Epithelial cell of proximal tubule (primary cell): ENCODE measurements at places on chromosomes 4 and X. TPM values are rescaled to one million over a fixed set of nuclear protein-coding genes. Genes with fewer than 3 reads are reported as not detected.

CCDC120 gene
- 4.0 and 4.5 TPM in 2 replicates for total RNA-seq

PCDH18 gene
- total RNA-seq: 0.29 and 1.5 TPM in 2 replicates

PAGE2 gene
- not detected in 2 replicates for total RNA-seq

RAB39B gene
- total RNA-seq: 0.36 TPM in 1 of 2 replicates, not detected in the other

CDKL2 gene
- total RNA-seq: 1.2 and 3.6 TPM in 2 replicates

DCHS2 gene
- 0.12 and 0.87 TPM in 2 replicates for total RNA-seq

MTMR8 gene
- total RNA-seq: 0.12 and 2.4 TPM in 2 replicates

MAGEA10 gene
- total RNA-seq: not detected in 2 replicates

LRP2BP gene
- 0.06 and 0.14 TPM in 2 replicates for total RNA-seq

ANK2 gene
- 3.8 and 6.5 TPM in 2 replicates for total RNA-seq

TMEM131L gene
- 4.5 and 8.0 TPM in 2 replicates for total RNA-seq

PABPC1L2B gene
- total RNA-seq: not detected in 2 replicates

CLDN34 gene
- total RNA-seq: not detected in 2 replicates

L1CAM gene
- 35.7 and 62.1 TPM in 2 replicates for total RNA-seq

CXCL5 gene
- total RNA-seq: 32.3 and 79.5 TPM in 2 replicates

ADRA2C gene
- total RNA-seq: 0.94 TPM in 1 of 2 replicates, not detected in the other

KIF4A gene
- 26.8 and 28.6 TPM in 2 replicates for total RNA-seq

MAGEC2 gene
- total RNA-seq: not detected in 2 replicates

ABCE1 gene
- total RNA-seq: 105 and 155 TPM in 2 replicates

XAGE2 gene
- not detected in 2 replicates for total RNA-seq

TSPAN6 gene
- 39.5 and 59.0 TPM in 2 replicates for total RNA-seq

TMEM31 gene
- not detected in 2 replicates for total RNA-seq

RNF113A gene
- total RNA-seq: 7.5 and 15.6 TPM in 2 replicates

BEND4 gene
- total RNA-seq: 0.06 and 0.14 TPM in 2 replicates

SPANXN3 gene
- total RNA-seq: not detected in 2 replicates

SH2D1A gene
- total RNA-seq: not detected in 2 replicates

MAGEE1 gene
- total RNA-seq: 0.65 and 1.7 TPM in 2 replicates

LUZP4 gene
- not detected in 2 replicates for total RNA-seq

F9 gene
- total RNA-seq: not detected in 2 replicates

NPY1R gene
- 0.40 and 3.3 TPM in 2 replicates for total RNA-seq

TMSB15A gene
- 26.6 and 62.6 TPM in 2 replicates for total RNA-seq

OTUD6A gene
- total RNA-seq: not detected in 2 replicates

MPC1L gene
- not detected in 2 replicates for total RNA-seq

ANXA10 gene
- 0.29 and 0.94 TPM in 2 replicates for total RNA-seq

AFP gene
- 0.22 and 2.2 TPM in 2 replicates for total RNA-seq

ADGRL3 gene
- total RNA-seq: 0.12 and 0.14 TPM in 2 replicates

UNC5C gene
- 0.72 and 2.2 TPM in 2 replicates for total RNA-seq

NPY2R gene
- not detected in 2 replicates for total RNA-seq

SLC2A9 gene
- 0.80 and 2.0 TPM in 2 replicates for total RNA-seq

TMSB15B gene
- total RNA-seq: 13.9 and 32.8 TPM in 2 replicates

TKTL2 gene
- total RNA-seq: not detected in 2 replicates

GPRASP1 gene
- 0.29 and 0.98 TPM in 2 replicates for total RNA-seq
